ENCODE measurements at places on chromosomes 1 and 21. TPM values are rescaled to one million over a fixed set of nuclear protein-coding genes. Genes with fewer than 3 reads are reported as not detected.

GRCh38 chr21:32908534-32908933 lies 117.2 kb upstream of the OLIG2 start:
- DNase-seq: no peak

Gene BMP8B
- polyA plus RNA-seq: 2.0 TPM

GRCh38 chr1:212162635-212163034 lies 122.6 kb upstream of the PPP2R5A start:
- no peak for DNase-seq

Gene C4BPB
- 0.50 TPM for polyA plus RNA-seq

Gene RNASEL
- polyA plus RNA-seq: 12.7 TPM

Gene GBP6
- not detected for polyA plus RNA-seq

- peak; percentile 76 for DNase-seq
Observed at GRCh38 chr1:230426246-230427093, at the start of gene PGBD5. PGBD5 (minus strand) TSS chr1:230426332; CDS start chr1:230425928, 404 bp downstream.

Gene FAM78B
- 1.5 TPM for polyA plus RNA-seq

- DNase-seq: no peak
Observed at GRCh38 chr1:231016234-231016633, 23.8 kb downstream of the FAM89A start.

- no peak for DNase-seq
Observed at GRCh38 chr1:154539486-154540483, 18.7 kb downstream of the UBE2Q1 start.

DNA sequence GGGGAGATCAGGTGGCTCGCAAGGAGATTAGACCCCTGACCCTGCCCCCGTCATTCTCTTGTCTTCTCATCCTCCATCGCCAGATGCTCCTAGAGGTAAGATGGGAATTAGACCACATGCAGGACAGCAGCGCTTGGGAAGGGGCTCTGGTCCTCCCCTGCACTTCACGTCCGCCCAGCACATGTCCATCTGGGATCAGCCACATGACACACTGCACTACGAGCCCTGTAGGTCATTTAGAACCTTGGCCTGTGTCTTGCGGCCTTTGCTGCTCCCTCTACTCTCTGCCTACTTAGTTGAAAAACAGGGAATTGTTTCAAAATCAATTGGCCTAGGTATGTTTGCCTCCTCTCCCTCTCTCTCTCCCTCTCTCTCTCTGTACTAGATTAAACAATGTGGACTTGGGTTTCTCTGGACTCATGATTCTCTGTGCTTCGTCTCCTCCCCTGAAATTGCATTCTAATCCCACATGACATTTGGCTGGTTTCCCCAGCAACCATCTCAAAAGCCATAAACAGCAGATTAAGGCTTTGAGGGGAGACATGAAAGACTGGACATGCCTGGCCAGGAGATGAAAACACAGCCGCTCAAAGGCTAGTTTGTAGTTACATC lies 3.8 kb upstream of the NCMAP start:
- peak; percentile 70 for DNase-seq

DNA sequence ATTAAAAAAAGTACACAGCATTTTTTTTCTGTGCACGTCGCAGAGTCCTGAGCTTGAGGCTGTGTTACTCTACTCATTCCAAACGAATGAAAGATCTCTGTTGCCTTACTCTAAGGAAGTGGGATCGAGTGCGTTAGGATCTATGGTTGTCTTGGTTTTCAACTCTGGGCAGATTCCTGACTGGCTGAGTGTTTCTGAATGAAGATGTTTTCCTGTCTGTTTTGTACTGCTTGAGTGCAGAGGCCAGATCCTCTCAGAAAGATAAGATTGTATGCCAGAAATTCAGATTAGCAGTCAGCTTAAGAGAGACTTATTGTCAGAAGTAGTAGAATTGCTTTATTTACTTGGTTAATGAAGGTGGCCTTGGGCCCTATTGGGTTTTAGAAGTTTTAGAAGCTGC lies 14.0 kb downstream of the PLA2G2E start:
- no peak for DNase-seq

DNA sequence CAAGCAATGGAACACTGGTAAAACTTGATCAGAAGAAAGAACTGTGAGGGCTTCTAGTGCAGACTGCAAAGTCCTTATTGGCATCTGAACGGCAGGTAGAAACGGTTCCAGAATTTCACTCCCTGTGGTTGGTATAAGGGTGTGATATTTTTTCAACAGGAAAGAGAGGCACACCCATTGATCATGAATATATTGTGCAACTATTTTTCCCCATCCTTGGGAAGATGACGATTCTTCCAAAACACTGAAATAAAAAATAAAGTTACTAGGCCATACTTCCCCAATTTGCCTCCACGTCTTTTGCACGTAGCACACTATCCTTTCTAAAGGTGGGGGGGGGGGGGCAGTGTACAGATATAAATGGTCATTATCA lies 49.6 kb downstream of the TARBP1 start:
- no peak for DNase-seq
